Lower leg skin (tissue), 4 donors: ENCODE measurements at places on chromosomes 7 and 10. TPM values are rescaled to one million over a fixed set of nuclear protein-coding genes. Genes with fewer than 3 reads are reported as not detected.

The ATP6V0E2 gene
- 9.3 TPM for total RNA-seq

GRCh38 chr7:69609541-69610373 lies 11.5 kb downstream of the AUTS2 start:
- DNase-seq, result no peak

- no peak for DNase-seq
Measured at GRCh38 chr7:20153999-20154398, 63.2 kb downstream of the MACC1 start.

DNA sequence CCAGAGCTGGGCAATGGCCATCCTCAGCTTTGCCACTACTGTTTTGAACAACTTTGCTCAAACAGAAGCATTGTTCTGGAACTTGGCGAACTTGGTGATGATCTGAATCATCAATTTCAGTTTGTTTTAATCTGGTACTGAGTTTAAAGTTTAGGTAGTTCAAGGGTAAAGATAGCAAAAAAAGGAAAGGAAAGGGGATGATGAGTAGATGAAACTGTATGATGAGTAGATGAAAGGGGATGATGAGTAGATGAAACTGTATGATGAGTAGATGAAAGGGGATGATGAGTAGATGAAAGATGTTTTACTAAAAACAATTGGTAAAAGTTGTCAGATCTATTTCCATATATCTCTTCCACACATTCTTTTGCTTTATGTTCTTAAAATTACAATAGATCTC lies 737.0 kb downstream of the LRMDA start:
- DNase-seq, result no peak

The CPXM2 gene
- 3.8 TPM for total RNA-seq

DNA sequence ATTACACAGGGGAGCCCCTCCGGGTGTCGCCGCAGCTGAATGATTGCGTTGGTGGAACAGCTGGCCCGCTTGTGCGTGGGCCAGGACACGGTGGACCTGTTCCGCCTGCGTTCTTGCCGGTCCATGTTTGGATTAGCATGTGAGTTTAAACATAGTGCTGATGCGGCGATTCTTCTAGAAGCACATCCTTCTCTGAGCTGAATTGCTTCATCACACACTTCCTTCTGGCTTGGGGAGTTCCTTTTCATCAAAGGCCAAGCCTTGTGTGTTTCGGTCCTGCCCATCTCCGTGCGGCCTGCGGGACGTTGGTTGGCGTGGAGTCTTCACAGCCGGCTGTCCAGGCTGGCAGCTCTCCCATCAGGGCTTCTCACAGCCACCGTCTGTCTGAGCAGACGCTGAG lies 45.5 kb upstream of the SLC29A4 start:
- peak; percentile 89 for DNase-seq

- DNase-seq, result no peak
Measured at GRCh38 chr10:43256531-43257346, 10.1 kb downstream of the RASGEF1A start.

The NSUN5 gene
- 31.4 TPM for total RNA-seq

The CARD11 gene
- total RNA-seq, result 0.17 TPM

DNA sequence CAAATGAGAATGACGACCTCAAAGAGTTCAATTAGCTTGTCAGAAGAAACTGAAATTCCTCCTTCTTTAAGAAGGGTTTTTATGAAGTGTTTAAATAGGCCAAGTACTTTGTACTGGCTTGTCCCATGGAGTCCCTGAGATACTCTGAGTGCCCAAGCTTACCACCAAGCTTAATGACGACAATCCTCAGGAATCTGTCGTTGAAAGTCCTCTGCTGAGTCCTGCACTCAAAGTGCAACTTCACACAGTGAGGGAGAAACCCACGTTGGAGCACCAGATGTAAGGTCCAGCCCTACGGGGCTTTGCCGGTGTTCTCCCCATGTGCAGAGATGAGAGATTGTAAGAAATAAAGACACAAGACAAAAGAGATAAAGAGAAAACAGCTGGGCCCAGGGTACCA lies 42.8 kb upstream of the AKR1C2 start:
- DNase-seq, result no peak

DNA sequence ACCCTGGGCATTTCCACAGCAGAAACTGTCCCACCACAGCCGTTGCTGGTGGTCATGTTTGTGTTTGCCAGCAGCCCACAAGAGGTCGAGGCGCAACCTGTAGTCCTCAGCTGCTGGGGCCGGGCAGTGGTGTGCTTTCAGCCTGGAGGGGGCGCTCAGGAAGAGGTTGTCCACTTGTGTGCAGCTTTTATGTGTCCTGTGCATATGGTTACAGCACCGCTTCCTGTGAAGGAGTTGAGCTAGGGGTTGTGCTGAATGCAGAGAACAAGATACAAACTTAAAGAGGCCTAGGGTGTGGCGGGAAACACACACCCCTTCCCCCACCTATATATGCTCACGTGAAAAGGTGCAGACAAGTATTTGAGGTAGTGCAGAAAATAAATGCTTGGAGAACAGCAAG lies 29.5 kb upstream of the PFKFB3 start:
- DNase-seq, result no peak

The ZC3HAV1L gene
- total RNA-seq, result 39.6 TPM

DNA sequence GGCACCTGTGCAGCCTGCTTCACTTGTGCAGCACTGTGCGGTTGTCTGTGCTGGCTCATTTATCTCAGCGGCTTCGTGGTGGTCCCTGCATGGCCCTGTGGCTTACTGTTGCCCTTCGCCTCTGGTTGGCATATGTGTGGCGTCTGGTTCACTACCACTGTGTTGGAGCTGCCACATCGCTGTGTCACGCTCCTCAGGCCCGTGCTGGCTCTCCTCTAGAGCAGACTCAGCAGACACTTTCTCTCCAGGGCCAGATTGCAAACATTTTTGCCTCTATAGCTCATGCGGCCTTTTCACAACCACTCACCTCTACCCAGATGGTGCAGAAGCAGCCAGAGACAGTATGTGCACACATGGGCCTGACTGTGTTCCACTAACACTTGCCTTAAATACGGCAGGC lies 37.9 kb downstream of the PPP2R2D start:
- no peak for DNase-seq

GRCh38 chr7:87797395-87797794 lies 78.8 kb downstream of the SLC25A40 start:
- no peak for DNase-seq

- no peak for DNase-seq
Measured at GRCh38 chr7:783556-784490, 48.5 kb upstream of the SUN1 start.

- no peak for DNase-seq
Measured at GRCh38 chr7:18503126-18503866, 7.7 kb downstream of the HDAC9 start.

GRCh38 chr7:45924283-45924682 lies 3.2 kb upstream of the IGFBP3 start:
- no peak for DNase-seq

DNA sequence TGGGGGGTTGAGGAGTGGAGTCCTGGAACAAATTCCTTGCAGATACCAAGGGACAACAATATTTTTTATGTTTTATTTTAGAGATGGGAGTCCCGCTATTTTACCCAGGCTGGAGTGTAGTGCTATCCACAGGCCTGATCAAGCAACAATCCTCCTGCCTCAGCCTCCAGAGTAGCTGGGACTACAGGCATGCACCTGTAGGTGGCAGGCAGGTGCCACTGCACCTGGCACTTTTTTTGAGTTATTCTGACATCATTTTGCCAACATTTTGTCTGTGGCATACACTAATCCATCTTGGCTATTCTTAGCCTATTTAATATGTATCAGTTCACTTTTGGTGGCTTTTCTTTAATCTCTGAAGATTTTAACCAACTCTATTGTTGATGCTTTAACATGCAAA lies 317.8 kb upstream of the MTPN start:
- DNase-seq, result no peak

GRCh38 chr7:41107938-41108448 lies 594.9 kb downstream of the INHBA start:
- DNase-seq, result no peak

GRCh38 chr10:115854740-115855435 lies 418.1 kb downstream of the GFRA1 start:
- DNase-seq, result no peak

The CCL24 gene
- 0.72 TPM for total RNA-seq
